ENCODE measurements at places on chromosomes 6 and 20.

GRCh38 chr6:34718976-34719375 lies 22.4 kb upstream of the ILRUN start:
- DNase-seq: no peak

- no peak for DNase-seq
Observed at GRCh38 chr6:47230579-47230978, 79.1 kb downstream of the TNFRSF21 start.

DNA sequence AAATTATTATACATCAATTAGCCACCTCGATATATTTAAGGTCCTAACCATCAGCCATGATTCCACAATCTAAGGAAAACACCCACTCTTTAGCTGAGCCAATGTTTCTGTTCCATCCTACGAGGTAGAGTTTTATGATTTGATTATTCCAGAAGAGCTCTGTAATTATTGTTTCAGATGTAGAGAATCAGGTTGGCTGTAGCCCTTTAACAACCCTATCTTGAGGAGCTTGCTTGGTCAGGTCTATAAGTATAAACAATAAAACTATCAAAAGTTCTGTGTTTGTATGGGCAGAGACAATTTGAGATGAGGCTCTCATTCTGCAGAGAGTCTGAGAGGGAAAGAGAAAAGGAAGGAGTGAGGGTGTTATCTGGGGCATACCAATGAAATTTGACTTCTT lies at the start of gene PBOV1:
TSS of gene PBOV1 (minus strand) at position 43 of the 400 bp plus-strand sequence. CDS start 96 bp downstream, outside the sequence.
- no peak for DNase-seq

GRCh38 chr6:157288575-157288974 lies 34.7 kb downstream of the TMEM242 start:
- DNase-seq: no peak

GRCh38 chr20:46784436-46785127 lies 75.1 kb downstream of the SLC2A10 start:
- DNase-seq: no peak

GRCh38 chr20:25020345-25020744 lies 27.8 kb upstream of the APMAP start:
- DNase-seq: no peak

DNA sequence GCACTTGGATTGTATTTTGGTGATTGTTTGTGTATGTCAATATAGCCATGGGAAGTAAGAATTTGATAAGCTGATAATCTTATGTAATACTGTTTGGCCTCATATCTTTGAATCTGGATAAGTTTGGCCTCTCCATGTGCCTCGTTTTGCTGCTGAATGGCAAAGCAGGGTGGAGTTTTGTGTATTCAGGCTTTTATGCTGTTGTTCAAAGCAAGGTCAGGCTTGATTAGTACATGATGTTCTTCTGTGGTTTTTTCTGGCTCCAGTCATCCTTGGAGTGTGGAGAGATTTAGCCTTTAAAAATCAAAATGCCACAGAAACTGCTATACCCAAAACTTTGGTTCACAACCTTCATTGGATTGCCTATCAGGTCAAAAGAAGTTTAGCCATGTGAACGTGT lies 728.9 kb upstream of the GJE1 start:
- DNase-seq: no peak

- DNase-seq: no peak
Observed at GRCh38 chr6:127956260-127956888, 55.5 kb upstream of the THEMIS start.

GRCh38 chr20:23255716-23256385 lies 94.7 kb upstream of the NXT1 start:
- DNase-seq: no peak

DNA sequence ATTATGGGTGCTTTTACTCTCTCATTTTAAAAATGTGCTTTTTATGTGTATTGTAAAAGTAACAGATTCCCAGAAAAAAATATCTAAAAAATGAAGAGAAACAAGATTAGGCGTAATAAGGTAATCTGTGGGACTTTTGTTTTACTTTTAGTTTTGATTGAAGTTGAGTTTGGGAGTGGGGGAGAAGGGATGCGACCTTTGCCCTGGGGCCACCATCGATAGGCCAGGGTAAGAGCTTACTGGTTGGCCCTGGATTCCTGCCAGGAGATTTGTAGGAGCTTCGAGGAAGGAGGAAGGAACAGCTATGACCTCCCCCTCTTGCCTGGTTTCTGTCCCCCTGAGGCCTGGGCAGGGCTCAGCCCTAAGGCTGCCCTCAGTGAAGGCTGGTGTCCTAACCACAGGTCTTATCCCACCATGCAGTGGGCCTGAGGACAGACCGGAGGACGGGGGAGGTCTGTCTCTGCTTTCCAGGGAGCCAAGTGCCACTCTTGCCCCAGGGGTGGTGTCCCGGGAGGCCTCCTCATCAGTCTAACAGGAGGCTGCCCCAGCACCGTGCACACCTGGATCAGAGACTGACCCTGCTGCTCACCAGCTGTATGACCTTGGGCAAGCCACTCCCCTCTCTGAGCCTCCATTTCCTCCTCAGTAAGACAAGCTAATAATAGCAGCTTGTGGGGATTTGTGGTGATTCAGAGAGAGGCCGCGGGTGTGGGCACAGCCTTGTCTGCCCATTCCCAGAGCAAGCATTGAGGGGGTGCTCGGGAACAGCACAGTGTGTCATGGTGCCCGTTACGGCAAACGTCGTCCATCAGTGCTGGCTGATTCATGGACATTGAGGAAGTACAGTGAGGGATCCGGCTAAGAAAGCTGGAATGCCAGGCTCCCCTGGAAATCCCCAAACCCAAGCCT lies 21.2 kb downstream of the TGM2 start:
- DNase-seq: no peak

- no peak for DNase-seq
Observed at GRCh38 chr6:36095497-36096391, 34.6 kb upstream of the MAPK13 start.

DNA sequence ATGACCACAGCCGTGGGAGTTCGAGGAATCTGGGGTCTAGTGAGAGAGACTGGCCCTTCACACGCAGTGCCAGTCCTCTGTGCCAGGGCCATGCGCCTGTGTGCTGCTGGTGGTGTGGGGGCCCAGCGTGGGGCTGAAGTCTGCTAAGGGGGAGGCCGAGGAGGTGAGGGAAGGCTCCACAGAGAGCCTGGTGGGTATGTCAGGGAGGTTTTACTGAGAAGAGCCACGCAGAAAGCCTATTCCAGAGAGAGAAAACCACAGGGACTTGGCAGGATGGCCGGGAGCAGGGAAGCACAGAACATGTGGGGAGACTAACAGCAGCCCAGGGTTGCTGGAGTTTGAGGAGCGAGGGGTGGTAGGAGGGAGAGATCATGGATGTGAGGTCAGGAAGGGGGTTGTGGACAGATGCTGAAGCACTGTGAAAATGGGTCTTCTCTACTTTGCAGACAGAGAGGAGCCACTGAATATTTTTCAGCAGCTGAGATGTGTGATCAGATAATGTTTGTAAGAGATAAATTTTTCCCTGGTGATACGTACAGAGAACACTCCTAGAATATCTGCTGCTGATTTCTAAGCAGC lies 35.3 kb downstream of the DUSP22 start:
- DNase-seq: no peak

- DNase-seq: peak; percentile 55
Observed at GRCh38 chr20:33994222-33994913, 657 bp downstream of the RALY start.

GRCh38 chr6:108877046-108877751 lies 29.0 kb downstream of the ARMC2 start:
- DNase-seq: no peak

- DNase-seq: no peak
Observed at GRCh38 chr6:145903356-145904102, 60.6 kb downstream of the SHPRH start.

- no peak for DNase-seq
Observed at GRCh38 chr20:58511364-58511763, 3.8 kb downstream of the APCDD1L start.

- no peak for DNase-seq
Observed at GRCh38 chr20:21570285-21570992, 56.6 kb upstream of the NKX2-2 start.

DNA sequence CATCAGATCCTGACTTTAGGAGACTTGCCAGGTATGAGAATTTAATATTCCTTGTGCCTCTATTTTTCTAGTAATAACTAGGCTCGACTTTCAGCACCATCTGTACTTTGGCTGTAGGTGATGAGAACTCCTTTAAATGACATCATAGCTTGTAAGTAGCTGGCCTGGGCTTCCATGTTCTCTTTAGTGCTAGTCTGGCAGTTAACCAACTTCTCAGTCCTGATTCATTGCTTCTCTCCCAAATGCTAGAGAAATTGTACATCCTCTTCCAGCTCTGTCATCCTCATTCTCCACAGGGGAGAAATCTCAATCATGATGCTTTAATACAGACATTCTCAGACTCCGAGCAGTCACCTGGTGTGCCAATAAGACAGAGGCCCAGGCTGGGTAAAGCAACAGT lies 143.5 kb upstream of the MOCS1 start:
- no peak for DNase-seq

Measured in stimulated activated CD4-positive, alpha-beta T cell treated with anti-CD3 and anti-CD28 coated beads, TNF-alpha, amount 100 ng/mL, for 1 hour (primary cell).